ENCODE measurements at places on chromosomes 5 and 9. TPM values are rescaled to one million over a fixed set of nuclear protein-coding genes. Genes with fewer than 3 reads are reported as not detected.
A peak's percentile ranks its signal among the peaks of the same experiment; 100 is the strongest.

GRCh38 chr5:121408778-121409177 lies 442.9 kb upstream of the FTMT start:
- no peak for DNase-seq

DNA sequence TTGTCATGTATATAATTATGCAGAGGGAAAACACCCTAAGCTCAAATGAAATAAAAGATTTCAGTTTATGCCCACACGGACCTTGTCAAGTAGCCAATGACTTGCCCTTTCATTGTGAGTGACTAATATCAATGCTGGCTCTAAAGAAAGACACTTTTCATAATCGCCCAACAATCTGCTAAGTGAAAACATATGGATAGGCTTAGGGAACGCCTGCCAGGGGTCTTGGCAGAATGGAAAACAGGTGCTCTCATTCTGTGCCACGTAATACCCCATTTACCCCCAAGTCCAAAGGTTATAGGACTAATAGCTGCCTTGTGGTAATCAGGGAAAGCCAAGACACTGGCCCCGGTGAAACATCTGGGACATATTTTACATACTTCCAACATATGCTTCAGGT lies 157.7 kb downstream of the SLF1 start:
- no peak for DNase-seq

- no peak for DNase-seq
Observed at GRCh38 chr9:69715096-69715495, 42.9 kb upstream of the APBA1 start.

- no peak for DNase-seq
Observed at GRCh38 chr9:78663369-78663768, 366.4 kb downstream of the PSAT1 start.

DNA sequence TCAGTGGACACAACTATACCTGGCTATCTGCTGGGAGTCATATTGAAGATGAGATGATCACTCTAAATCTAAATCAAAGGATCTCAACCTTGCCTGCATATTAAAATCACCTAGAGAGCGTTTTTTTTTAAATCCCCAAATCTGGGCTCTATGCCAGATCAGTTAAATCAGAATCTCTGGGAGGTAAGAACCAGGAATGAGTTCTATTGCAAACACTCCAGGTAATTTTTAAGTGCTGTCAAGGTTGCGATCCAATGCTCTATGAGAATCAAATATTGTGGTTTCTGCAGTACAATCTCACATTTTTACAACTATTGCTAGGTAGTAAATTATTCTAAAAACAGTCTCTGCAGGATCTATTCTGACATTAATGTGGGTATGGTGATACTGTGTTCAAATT lies 202.3 kb upstream of the OR13F1 start:
- DNase-seq = no peak

- no peak for DNase-seq
Observed at GRCh38 chr5:34499001-34499734, 157.0 kb upstream of the RAI14 start.

GRCh38 chr9:112439171-112439570 lies 47.5 kb upstream of the KIAA1958 start:
- DNase-seq = no peak

GRCh38 chr5:91928754-91929521 lies 545.8 kb upstream of the ARRDC3 start:
- DNase-seq = peak; percentile 8

DNA sequence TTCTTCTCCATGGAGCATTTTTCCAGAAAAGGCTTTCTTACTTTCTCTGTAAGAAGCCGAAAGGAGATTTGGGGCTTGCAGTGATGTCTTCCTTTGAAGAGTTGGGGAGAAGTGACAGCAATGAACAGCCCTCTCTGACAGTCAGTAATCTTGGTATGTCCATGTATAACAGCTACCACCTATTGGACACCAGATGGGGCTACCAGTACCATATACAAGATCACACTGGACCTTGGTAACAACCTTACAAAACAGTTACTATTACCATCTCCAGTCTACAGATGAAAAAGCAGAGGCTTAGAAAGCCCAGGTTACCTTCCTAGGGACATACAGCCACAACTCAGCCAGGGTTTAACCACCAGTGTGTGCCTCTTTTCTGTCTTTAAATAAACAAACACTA lies 272.7 kb upstream of the TRPC7 start:
- no peak for DNase-seq

DNA sequence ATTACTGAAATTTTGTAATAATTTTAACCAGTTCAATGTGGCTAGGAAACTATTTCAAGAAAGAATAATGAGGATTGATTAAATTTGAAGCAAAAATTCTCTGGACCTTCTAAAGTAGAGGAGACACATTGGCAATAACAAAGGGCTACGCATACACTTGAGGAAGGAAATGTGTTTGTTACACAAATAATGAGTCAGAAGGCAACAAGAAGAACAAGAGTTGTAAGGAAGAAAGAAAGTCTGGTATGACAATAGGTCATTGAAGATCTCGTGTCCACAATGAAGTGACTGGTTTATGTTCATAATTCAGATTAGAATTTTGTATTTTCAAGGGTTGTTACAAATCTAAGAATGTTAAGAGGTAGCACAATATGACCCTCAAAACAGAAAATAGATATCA lies 25.8 kb downstream of the ST8SIA4 start:
- DNase-seq = no peak

DNA sequence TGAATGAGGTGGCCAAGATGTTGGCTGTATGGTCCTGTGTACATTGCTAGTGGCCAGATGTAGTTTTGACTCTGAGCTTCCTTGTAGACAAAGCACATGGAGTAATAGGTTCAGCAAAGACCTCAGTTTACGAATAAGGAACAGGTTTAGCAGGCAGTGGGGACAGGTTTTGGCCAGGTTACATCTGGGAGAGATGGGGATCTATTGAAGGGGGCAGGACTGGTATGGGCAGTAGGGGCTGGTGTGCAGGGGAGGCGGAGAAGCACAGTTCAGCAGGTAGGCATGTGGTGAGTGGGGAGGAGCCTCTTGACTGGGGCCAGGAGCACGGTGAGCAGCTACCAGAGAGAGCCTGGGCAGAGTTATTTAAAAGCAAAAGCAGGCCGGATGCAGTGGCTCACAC lies 67.3 kb downstream of the PDZD2 start:
- DNase-seq = no peak

DNA sequence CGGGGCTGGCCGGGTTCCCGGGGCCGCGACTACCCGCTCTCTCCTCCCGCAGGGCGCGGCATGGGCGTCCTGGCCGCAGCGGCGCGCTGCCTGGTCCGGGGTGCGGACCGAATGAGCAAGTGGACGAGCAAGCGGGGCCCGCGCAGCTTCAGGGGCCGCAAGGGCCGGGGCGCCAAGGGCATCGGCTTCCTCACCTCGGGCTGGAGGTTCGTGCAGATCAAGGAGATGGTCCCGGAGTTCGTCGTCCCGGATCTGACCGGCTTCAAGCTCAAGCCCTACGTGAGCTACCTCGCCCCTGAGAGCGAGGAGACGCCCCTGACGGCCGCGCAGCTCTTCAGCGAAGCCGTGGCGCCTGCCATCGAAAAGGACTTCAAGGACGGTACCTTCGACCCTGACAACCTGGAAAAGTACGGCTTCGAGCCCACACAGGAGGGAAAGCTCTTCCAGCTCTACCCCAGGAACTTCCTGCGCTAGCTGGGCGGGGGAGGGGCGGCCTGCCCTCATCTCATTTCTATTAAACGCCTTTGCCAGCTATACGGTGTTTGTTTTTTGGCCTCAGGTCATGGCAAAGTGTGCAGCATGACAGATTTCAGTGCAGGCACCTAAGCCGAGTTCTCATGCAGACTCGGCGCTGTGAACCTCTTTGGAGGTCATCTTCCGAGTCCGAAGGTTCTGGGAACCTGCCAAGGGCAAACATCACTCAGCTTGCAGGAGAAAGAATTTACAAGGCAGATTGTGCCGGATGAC lies 516 bp downstream of the MRPL41 start:
- no peak for DNase-seq

Gene DCTN3
- polyA plus RNA-seq = 98.7 TPM

Gene CARTPT
- not detected for polyA plus RNA-seq

Gene MAP1B
- 13.3 TPM for polyA plus RNA-seq

Gene PCDHGA12
- polyA plus RNA-seq = 2.9 TPM

Gene GLDC
- 21.0 TPM for polyA plus RNA-seq

Gene SHC3
- 3.0 TPM for polyA plus RNA-seq

Gene HTR4
- 0.07 TPM for polyA plus RNA-seq

Gene ENTREP1
- polyA plus RNA-seq = 3.1 TPM

Gene PTPN3
- 44.8 TPM for polyA plus RNA-seq

Gene ADAMTSL1
- polyA plus RNA-seq = 10.4 TPM
